Breast epithelium (tissue), 4 donors: ENCODE measurements at places on chromosomes 7 and 10. TPM values are rescaled to one million over a fixed set of nuclear protein-coding genes. Genes with fewer than 3 reads are reported as not detected.

DNA sequence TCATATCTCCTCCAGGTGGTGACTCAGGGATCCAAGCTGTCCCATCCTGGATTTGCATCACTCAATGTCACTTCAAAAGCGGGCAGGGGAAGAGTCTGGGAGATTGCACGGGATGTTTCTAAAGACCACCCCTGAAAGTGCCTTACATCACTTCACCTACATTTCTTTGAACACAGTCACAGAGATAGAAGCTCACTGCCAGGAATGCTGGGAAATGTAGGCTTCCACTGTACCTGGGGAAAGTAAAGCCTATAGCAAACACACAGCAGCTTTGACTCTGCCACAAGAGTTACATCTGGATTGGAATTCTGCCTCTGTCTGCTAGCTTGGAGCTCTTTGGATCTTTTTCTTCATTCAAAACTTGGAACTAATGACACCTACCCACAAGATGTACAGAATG, 300.9 kb downstream of the WDR11 start:
- H3K4me1 ChIP-seq, result no peaks in the 10 kb centered on the region
- H3K27ac ChIP-seq, result no peak overlapping the region
- no peak overlapping the region for H3K4me3 ChIP-seq
- no peaks in the 10 kb centered on the region for H3K36me3 ChIP-seq
- H3K27me3 ChIP-seq, result peaks cover 5% of the 10 kb centered on the region

Gene CYP2W1
- total RNA-seq, result not detected

Gene SLC16A12
- total RNA-seq, result 4.8 TPM

DNA sequence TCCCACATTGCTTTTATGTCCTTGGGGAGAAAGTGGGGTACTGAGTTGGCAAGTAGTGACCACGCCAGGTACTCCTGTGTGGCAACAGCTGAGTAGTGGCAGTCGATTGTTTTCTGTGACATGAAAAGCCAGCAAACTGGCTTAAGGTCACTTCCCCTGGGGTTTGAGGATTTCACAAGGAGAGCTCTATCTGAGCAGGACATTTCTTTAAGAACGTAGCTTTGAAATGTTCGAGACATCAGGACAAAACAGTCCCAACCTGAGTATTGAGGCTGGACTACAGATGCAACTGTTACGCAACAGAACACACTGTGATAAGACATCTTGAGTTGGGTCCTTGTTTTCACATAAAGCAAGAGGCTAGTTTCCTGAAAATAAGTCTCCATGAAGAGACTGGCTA, 146.7 kb upstream of the KLF14 start:
- no peaks in the 10 kb centered on the region for H3K27me3 ChIP-seq

GRCh38 chr10:24843256-24843655, 109.2 kb downstream of the PRTFDC1 start:
- no peaks in the 10 kb centered on the region for H3K4me1 ChIP-seq
- no peaks in the 10 kb centered on the region for H3K27me3 ChIP-seq
- DNase-seq, result no peak
- no peaks in the 10 kb centered on the region for H3K36me3 ChIP-seq
- H3K4me3 ChIP-seq, result no peak overlapping the region

Gene SYT15
- 5.9 TPM for total RNA-seq

GRCh38 chr10:132700156-132701098, 85.5 kb downstream of the NKX6-2 start:
- H3K36me3 ChIP-seq, result no peaks in the 10 kb centered on the region
- DNase-seq, result peak; percentile 24
- peak overlapping the region; percentile 10 for H3K4me3 ChIP-seq
- no peaks in the 10 kb centered on the region for H3K4me1 ChIP-seq
- no peak overlapping the region for H3K27ac ChIP-seq

Gene AKR1E2
- total RNA-seq, result 21.1 TPM

Gene LIPK
- 3.2 TPM for total RNA-seq
